ENCODE measurements at places on chromosomes 4 and X.

DNA sequence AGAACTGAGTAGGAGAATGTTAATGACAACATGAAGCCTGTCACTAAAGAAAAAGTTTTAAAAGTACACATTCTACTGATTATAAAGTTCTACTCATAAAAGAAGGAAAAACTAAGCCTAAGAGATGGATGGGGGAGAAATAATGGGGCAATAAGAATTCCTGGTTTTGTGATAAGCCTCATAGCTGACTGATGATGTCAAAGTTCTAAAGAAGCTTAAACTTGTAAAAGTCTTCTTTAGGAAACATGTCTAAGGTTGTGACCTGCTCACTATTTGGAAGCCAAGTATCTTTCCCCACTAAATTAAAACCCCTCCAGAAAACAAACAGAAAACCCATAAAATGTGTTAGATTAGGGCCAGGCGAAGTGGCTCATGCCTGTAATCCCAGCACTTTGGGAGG is 232.9 kb upstream of the GIMD1 start:
- no peak for DNase-seq

- peak; percentile 54 for DNase-seq
Observed at GRCh38 chr4:82733636-82734035, 65.0 kb downstream of the SCD5 start.

GRCh38 chr4:147723326-147723725 is 8.6 kb upstream of the ARHGAP10 start:
- DNase-seq = peak; percentile 47

DNA sequence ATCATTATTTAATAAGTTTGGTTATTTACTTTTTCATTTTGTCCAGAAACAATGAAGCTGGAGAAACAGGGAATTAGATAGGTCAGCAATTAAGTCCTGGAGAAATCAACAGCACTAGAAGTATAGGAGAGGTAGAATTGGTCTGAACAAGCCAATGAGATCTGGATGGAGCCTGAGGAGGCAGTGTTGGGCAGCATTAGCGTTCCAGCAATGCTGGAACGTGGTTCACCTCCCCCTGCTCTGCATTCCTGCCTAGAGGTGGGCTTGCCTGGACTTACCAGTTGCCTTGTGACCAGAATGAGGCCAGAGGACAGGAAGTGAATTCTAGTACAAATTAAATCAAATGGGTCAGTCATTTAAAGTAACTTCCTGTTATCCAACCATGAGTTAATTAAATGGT is 4.6 kb downstream of the RASSF6 start:
- DNase-seq = no peak

GRCh38 chr4:85672959-85673358 is 198.0 kb downstream of the ARHGAP24 start:
- no peak for DNase-seq

DNA sequence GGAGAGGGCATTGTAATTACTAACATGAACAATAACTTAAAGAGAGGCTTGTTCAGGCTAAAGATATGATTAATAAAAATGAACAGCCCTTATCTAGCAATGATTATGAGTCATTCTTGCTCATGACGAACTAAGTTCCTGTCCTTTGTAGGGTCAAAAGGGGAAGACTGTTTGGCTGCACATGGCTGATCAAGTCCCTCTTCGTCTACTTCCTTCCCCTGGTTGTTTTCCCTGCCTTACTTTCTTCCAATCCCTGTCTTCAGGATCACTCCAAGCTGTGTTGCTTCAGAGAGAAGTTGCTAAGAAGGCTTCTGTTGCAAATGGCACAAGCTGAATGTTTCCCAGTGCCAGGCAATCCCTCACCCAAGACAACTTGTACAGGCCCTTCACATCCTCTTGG is 115.0 kb upstream of the HS3ST1 start:
- no peak for DNase-seq

- peak; percentile 18 for DNase-seq
Observed at GRCh38 chr4:108031427-108032083, 41.9 kb downstream of the HADH start.

GRCh38 chr4:128386761-128387599 is 99.4 kb upstream of the PGRMC2 start:
- DNase-seq = peak; percentile 97

- peak; percentile 40 for DNase-seq
Observed at GRCh38 chr4:178174756-178175155, 732.5 kb upstream of the AGA start.

DNA sequence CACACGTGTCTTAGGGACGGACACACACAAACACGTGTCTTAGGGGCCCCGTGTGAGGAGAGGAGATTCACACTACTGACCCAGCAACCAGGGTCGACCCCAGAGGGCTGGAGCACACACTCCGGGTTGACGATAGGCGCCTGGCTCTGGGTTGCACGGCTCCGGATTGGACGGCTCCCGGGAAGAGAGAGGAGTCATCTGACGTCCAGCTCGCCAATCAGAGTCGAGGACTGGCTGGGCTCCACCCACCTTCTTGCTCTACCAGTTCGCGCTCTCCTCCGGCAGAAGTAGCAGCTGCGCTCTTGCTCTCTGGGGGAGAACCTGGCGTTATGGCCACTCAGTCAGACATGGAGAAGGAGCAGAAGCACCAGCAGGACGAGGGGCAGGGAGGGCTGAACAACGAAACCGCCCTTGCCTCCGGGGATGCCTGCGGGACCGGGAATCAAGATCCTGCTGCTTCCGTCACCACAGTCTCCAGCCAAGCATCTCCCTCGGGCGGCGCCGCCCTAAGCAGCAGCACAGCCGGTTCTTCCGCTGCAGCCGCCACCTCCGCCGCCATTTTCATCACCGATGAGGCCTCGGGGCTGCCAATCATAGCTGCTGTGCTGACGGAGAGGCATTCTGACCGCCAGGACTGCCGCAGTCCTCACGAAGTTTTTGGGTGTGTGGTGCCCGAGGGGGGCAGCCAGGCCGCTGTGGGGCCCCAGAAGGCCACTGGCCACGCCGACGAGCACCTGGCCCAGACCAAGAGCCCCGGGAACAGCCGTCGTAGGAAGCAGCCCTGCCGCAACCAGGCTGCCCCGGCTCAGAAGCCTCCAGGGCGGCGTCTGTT is 74.3 kb downstream of the NUDT10 start:
- DNase-seq = no peak

GRCh38 chrX:1392376-1393068 is 609 bp upstream of the SLC25A6 start:
- DNase-seq = peak; percentile 80

GRCh38 chrX:118974088-118974907 is at the start of gene LONRF3:
Gene LONRF3, plus strand, starts transcription at chrX:118974618. Its CDS starts 163 bp downstream, at chrX:118974781.
- peak; percentile 5 for DNase-seq

DNA sequence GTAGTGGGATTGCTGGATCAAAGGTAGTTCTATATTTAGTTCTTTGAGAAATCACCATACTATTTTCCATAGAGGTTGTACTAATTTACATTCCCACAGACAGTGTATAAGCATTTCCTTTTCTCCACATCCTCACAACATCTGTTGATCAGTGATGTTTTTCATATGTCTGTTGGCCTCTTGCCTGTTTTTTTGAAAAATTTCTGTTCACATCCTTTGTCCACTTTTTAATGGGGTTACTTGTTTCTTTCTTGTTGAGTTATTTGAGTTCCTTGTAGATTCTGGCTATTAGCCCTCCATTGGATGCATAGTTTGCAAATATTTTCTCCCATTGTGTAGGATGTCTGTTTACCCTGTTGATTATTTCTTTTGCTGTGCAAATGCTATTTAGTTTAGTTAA is 72.6 kb downstream of the STOX2 start:
- no peak for DNase-seq

GRCh38 chrX:153864561-153865320 is 21.2 kb downstream of the L1CAM start:
- no peak for DNase-seq

GRCh38 chr4:56703378-56703777 is 22.3 kb upstream of the HOPX start:
- no peak for DNase-seq

GRCh38 chr4:67521506-67521905 is 23.8 kb downstream of the CENPC start:
- no peak for DNase-seq

DNA sequence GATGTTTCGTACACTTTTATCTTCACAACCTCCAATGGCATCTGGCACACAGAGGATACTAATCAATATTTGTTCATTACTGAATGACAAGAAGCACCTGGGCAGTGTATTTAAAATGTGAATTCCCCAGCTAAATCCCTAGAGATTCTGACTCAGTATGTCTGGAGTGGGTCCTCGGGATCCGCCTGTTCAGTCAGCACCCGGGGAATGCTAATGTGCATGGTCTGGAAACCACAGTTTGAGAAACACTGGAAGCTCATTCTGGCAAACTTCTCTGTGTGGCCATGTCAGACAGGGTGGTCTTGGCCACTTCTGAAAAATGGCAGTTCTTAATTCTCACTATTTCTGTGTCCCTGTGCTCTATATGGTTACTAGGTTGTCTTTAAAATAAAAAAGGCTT is 138.8 kb upstream of the VCX start:
- DNase-seq = no peak

GRCh38 chr4:103934178-103934789 is 214.5 kb upstream of the TACR3 start:
- peak; percentile 44 for DNase-seq

- peak; percentile 24 for DNase-seq
Observed at GRCh38 chr4:125991398-125991797, 676.6 kb downstream of the FAT4 start.

DNA sequence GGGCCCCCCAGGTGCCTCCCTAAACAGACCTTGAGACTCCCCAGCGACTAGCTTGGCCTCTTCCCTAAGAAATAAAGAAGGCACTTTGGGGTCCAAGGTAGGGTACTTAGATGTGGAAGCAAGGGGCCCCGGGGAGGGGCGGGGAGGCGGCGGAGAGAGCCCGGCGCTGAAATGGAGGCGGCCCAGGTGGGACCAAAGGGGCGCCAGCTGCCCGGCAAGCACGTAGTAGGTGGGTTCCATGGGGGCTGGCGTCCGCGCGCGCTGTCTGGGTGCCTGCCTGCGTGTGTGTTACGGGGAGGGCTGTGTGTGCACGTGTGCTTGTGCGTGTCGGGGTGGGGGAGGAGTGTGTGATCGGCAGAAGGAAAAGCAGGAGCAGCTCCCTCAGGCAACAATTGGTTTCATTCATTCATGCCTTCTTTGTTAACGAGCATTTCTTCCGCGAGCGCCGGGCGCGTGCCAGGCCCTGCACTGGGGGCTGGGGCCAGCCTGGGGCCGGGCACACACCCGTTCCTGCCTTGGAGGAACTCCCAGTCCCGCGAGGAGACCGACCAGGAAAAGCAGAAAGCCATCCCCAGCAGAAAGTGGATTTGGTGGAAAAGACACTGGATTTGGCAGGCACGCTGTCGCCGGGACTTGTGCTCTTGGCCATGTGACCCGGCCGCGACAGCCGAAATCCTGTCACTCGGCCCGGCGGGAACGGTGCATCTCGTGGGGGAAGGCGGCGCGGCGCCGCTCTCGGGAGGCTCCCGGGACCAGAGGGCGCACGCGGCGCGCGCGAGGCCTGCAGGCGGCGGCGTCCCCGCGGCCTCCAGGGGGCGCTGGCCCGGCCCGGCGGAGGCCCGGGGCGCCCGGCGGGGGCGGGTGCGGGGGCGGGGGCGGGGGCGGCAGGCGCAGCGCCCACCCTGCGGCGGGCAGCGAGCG is 3.3 kb upstream of the DUSP9 start:
- DNase-seq = peak; percentile 2

GRCh38 chrX:134624046-134624430 is 34.2 kb downstream of the PLAC1 start:
- DNase-seq = peak; percentile 61

- no peak for DNase-seq
Observed at GRCh38 chr4:36392916-36393315, 111.5 kb downstream of the DTHD1 start.

DNA sequence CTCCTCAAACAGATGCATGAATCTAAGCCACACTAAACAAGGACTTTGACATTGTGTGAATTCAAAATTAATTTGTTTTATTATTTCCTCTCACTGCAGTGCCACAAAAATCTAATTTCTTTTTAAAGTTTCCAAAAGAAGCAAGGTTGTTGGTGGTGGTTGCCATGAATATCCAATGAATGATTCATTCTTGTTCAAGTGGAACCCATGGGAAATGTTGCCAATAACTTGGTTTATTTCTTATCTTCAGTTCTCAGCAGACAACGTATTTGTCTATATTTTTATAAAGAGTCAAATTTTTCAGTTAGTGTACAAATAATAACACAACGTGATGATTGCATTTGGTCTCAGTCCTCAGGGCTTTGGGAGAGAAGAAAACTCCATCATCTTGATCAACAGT is 309.4 kb upstream of the NOCT start:
- DNase-seq = no peak

DNA sequence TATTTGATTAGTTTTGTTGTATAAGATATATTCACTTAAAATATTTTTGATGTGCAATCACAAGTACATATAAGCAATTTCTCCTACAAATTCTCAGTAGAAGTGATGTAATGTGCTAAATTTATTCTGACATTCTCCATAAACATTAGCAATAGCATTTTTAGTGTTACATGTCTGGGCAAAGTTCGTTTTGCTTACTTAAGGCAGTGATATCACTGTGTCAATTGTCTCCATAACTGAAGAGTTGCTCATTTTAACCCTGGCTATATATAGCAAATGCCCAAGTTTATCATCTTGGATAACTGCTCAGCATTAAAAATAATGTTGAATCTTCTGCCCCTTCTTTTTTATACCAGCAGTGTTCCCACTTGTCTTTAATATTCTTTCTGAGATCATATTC is 340.0 kb upstream of the NDST4 start:
- DNase-seq = no peak

DNA sequence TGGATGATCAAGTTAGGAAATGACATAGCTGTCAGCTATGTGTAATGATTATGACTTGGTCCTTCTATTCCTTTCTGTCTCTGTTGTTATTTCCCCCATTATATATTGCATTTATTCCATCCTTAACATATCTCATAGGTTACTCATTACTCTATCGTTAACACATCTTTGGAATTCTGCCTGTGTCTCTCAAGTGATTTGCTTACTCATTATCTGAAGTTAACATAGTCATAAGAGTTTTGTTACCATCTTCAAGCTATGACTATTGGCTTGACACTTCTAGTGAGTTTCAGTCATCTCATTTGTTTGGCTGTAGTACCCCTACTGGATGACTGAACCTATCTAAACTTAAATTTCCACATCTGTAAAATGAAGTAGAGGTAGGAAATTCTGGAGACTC is 286.1 kb upstream of the PPP1R2C start:
- peak; percentile 23 for DNase-seq

DNA sequence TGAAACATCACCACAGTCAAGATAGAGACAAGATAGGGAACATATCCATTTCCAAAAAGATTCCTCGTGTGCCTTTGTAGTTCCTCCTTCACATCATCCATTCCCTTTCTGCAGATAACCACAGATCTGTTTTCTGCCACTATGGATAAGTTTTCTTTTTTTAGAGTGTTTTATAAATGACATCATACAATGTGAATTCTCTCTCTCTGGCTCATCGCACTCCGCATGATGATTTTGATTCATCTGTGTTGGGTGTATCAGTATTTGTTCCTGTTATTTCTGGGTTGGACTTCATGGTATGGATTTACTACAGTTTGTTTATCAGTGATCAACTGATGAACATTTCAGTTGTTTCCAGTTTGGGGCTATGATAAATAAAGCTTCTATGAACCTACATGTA is 23.2 kb upstream of the ANXA3 start:
- DNase-seq = peak; percentile 73

Measured in fibroblast of skin of right biceps (primary cell).